ENCODE measurements at places on chromosomes 1 and 21. TPM values are rescaled to one million over a fixed set of nuclear protein-coding genes. Genes with fewer than 3 reads are reported as not detected.

GRCh38 chr1:10948463-10948775 lies 64.0 kb upstream of the TARDBP start:
- DNase-seq: no peak

- no peak for DNase-seq
These were observed 101.4 kb downstream of the PBX1 start for GRCh38 chr1:164660412-164660772.

DNA sequence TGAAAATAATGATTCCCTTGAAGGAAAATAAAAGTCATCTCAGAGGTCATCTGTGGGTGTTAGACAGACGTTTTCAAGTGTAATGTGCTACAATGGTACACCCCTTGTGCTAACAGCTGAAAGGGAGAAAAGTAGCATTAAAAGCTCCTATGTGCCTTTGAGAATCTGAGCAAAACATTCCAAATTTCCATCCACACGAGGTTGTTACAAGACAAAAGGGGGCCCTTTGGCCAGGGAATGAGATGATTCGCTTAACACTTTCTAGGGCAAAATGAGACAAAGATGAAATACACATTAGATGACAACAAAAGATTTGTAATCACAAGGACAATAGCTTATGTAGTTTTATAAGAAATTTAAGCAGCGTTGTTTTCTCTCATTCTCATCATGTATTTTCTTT lies 303.6 kb downstream of the LMX1A start:
- DNase-seq: no peak

DNA sequence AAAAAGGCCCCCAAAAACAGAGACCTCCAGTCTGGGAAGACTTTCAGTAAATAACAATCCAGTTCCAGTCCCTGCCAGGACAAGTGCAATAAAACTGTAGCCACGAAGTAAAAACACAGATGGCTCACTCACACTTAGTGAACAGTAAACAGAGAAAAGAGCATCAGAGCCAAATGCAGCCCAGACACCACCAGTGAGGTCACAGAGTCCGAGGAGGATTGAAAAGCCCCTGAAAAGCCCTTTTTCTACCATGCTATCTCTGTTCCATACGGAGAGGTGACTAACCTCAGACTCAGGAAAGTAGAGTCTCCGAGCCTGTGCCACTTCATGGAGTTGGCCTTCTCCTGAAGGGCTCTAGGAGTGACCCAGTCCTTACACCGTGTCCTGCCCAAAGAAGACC lies 84.5 kb downstream of the COLGALT2 start:
- DNase-seq: no peak

FCRL2 gene
- total RNA-seq: not detected

DNA sequence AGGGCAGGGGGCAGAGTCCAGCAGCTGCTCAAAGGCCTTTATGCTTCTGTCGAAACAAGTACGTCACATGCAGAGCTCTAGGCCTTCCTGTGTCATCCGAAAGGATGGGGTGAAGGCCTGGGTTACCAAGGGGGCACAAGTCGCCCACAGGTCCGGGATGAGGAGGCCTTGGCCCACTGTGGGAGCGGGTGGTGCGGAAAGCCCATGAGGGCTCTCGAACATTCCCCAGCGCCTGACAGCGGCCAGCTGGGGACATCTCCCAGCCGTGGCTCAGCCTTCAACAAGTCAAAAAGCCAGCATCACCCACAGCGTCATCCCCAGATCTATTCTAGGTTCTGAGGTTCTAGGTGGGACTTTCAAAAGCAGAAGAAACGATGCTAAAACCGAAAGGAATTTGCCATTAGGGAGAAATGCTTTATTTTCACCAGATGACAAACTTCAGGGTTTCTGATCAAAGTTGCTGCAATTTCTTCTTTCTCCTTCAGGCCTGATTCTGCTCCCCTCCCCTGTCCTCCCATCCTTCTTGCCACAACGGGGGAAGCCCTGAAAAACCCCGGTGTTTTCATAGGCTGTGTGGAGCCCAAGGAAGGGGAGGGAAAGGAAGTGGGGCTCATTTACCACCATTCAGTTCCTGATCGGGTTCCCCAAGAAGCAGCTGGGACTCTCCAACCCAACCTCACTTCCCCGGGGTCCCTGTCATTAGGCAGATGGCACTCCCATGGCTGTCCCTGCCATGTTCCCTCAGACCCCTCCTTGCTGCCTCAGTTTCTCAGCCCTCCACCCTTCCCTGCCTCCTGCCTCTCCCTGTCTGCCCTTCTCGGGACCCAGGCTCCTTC lies 17.6 kb downstream of the GPR137B start:
- peak; percentile 43 for DNase-seq

DNA sequence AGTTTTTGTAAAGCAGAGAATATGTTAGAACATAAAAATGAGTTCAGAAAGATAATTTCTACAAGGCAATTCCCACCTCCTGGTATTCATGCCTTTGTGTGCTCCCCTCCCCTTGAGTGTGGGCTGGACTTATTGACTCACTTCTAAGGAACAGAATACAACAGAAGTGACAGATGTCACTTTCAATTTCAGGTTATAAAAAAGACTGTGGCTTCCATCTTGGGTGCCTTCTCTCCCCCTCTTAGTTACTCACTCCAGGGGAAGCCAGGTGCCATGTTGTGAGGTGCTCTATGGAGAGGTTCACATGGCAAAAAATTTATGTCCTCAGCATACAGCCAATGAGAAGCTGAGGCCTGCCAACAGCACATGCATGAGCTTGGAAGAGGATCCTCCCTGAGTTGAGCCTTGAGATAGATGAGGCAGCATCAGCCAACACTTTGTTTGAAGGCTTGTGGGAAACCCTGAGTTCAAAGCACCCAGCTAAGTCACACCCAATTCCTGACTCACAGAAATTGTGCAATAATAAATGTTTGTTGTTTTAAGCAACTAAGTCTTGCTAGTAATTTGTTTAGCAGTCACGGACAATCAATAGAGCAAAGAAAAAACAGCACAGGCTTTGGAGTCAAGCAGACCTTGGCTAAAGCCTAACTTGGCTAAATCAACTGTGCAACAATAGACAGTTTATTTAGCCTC lies 73.5 kb upstream of the NGF start:
- DNase-seq: no peak

FAM163A gene
- total RNA-seq: 0.11 TPM

DNA sequence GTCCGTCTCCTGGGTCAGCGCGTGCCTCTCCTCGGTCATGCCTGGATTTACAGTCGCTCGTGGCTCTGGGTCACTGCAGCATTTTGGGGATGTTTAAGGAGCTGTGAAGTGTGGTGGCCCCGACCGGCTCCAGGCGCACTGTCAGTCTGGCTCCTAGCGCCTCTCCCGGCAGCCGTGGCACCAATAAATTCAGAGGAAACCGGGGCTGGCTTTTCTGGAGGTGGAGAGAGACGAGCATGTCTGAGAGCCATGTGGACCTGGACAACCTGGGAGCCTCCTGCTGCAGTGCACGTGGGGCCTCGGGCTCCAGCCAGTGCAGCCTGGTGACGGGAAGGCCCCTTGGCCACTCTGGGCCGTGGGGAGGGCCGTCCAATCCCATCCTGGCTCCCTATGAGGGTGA lies 17.1 kb downstream of the PLCH2 start:
- DNase-seq: peak; percentile 71

GRCh38 chr1:43919906-43920305 lies 13.7 kb upstream of the ARTN start:
- no peak for DNase-seq

CBR3 gene
- 12.1 TPM for total RNA-seq

DNA sequence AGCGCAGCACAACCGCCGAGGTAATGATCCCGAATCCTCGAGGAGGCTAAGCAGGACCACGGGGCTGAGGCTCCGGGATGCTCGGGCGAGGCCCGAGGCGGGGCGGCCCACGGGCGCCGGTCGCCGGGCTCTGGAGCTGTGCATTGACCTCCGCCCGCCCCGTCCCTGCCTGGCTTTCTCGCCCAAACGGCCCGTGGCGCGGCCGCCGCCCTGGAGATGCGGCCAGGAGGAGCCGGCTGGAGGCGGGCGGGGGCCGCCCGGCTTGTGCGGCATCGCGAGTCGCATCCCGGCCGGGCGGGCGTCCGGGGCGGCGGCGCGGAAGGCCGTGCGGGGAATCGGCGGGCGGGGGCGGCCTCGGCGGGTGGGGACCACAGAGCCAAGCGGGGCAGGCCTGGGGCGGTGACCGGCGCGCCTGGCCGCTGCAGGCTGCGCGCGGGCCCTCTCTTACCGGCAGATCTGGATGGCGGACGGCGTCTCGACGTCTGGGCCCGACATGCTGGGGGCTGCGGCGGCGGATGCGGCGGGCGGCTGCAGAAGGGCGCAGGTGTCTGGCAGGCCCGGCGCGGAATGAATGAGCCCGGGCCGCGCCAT lies 663 bp downstream of the ACOT7 start:
- DNase-seq: no peak

DNA sequence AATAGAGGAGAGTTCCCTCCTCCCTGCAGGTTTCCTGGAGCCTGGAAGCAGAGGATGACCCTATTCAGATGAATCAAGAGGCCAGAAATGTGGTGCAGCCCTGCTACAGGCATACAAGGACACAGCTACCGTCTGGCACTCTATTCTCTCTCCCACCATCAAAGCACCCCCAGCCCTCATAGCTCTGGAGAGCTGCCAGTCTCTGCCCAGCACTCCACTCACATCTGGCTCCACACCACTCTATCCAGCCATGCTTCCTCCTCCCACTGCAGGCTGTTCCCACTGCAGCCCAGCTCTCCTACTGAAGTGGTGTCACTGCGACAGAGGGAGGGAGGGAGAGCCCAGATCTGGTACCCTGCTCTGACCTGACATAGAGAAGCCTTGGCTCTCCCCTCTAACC lies 18.4 kb downstream of the SYT2 start:
- DNase-seq: no peak

DNA sequence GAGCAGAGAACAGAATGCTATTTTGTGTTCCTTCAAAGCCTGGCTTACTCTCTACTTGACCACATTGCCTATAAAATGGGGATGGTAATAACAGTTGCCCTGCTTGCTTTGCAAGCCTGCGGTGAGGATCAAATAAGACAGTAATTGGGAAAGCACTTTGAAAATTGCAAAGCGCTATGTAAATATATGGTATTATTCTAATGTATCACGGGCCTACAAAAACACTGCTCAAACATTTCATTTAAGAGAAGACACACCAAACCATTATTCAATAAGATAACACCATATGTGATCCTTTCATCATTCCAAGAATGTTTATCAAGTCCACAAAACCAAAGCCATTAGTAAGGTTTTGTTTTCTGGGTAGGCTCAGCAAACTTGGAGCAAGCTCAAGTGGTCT lies 208.4 kb downstream of the ROR1 start:
- no peak for DNase-seq

DNA sequence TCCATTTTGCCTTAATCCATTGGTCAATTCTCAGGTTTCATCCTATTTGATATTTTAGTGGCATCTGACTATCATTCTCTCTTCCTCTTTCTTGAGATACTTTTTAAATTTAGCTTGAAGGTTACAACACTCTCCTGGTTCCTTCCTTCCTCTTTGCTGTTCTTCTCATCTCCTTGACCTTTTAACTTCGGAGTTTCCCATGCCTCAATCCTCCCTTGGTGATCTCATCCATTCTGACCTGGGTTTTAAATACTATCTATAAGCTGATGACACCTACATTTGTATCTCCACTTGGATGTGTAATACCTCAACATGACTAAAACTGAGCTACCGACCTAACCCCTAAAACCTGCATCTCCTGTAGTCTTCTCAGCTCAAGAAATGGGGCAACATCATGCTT lies 4.8 kb upstream of the ZNF687 start:
- DNase-seq: no peak

GRCh38 chr1:56709269-56709880 lies 64.3 kb downstream of the PRKAA2 start:
- peak; percentile 28 for DNase-seq

PGLYRP3 gene
- not detected for total RNA-seq

CR1 gene
- 0.07 TPM for total RNA-seq

GJA5 gene
- total RNA-seq: 2.2 TPM

GRCh38 chr1:1215080-1215676 lies 1.2 kb upstream of the TNFRSF4 start:
- no peak for DNase-seq

GRCh38 chr1:102842606-102843005 lies 265.7 kb downstream of the COL11A1 start:
- DNase-seq: no peak

- DNase-seq: no peak
These were observed 796.9 kb downstream of the ADGRL2 start for GRCh38 chr1:82597649-82598048.

DNA sequence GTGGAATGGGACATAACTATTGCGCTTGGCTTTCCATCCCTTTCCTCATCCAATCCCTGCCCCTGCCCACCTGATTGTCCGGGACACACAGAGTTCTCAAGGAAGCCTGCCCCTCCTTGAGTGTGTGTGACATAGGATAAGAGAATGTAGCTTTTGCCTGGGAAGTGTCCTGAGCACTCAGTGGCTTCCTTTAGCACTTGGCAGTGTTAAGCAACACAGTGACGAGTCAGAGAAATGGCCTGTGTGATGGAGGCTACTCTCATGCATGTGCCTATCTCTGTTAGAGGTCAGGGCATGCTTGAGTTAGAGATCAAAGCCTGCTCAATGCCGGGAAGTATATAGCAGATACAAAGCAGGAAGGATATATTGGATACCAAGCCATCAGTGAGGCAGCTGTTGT lies 289.5 kb downstream of the SIPA1L2 start:
- DNase-seq: no peak

GRCh38 chr1:200437556-200438203 lies 27.8 kb upstream of the ZNF281 start:
- no peak for DNase-seq

DNA sequence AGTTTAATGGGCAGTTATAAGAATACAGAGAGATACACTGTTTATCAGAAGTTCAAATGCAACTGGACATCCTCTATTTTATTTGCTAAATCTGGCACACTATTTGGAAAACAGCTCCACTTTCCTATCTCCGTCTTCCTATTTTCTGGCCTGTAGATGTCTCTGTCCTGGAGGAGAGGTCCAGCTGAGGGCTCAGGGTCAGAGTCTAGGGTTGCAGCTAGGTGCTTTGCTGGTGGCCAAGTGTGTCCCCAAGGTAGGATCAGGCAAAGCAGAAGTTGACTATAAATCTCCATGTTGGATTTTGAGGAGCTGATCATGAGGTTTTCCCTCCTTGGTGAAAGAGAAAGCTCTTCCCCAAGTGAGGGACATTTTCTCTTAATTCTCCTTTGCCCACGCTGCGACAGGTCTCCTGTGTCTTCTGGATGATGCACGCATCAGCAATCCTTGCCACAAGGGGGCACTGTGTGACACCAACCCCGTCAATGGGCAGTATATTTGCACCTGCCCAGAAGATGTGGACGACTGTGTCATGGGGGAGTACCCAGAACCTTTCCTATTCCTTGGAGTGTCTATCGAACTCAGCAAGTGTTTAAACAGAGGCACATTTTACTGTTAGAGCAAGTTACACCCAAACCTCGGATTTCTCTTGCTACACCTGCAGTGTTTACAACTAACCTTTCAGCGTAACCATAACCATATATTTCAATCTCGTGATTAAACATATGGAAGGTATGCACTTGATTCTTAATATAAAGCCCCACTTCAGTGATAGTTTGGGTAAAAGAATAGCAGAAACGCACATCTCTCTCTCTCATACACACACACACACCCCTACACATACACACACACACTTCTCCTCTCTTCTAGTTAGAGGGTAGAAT lies 10.2 kb downstream of the ADAM30 start:
- DNase-seq: peak; percentile 52

ANKRD35 gene
- 0.22 TPM for total RNA-seq
